GM12892 (cell line): ENCODE measurements at places on chromosomes 3 and 15.

DNA sequence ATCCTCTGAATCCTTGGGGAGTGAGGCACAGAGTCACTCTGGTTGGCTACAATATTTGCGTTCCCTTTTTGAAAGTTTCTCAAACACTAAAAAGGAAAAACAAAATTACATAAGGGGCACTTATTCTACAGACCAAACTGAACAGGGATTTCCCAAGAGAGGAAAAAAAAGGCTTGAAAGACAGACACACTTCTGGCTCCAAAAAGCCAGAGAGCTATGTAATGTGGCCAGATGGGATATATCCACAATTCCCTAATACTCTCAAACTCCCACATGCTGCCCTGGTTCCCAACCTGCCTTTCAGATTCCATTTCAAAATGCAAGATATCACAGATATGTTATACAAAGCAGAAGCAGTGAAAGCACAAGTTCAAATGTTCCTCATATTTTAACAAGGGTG is 1.6 kb downstream of the FRMD4B start:
- DNase-seq, result no peak

DNA sequence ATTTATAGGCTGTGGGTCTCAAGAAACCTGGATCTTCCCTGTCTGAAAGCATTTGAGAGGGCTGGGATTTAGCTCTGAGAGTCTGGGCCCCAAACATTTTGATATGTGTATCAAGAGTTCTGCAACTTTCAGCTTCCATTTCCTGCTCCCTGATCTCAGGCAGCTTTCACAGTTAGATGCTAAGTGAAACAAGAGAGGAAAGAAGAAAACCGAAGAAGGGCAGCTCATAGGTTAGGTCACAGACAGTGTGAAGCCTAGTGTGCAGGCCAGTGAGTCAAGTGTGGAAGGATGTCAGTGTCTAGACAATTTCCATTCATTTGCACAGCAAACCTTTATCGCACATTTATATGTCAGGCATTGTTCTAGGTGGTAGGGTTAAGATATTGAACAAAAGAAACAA is 173.6 kb upstream of the PROK2 start:
- no peak for DNase-seq

- no peak for DNase-seq
These were observed 74.9 kb downstream of the PIK3R4 start for GRCh38 chr3:130671545-130672312.

GRCh38 chr15:56871185-56871584 is 47.3 kb upstream of the TCF12 start:
- DNase-seq, result no peak

DNA sequence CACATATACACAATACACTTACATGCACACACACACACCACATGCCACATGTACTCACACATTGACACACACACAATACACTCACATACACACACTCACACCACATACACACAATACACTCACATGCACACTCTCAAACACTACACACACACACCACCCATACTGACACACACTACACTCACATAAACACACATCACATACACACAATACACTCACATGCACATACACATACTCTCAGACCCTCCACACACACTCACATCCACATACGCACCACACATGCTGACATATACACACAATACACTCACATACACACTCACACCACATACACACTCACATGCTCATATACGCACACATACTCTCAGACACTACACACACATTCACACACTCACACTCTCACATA is 28.3 kb upstream of the KIF23 start:
- no peak for DNase-seq

GRCh38 chr15:63942486-63943365 is 103.6 kb downstream of the DAPK2 start:
- no peak for DNase-seq

DNA sequence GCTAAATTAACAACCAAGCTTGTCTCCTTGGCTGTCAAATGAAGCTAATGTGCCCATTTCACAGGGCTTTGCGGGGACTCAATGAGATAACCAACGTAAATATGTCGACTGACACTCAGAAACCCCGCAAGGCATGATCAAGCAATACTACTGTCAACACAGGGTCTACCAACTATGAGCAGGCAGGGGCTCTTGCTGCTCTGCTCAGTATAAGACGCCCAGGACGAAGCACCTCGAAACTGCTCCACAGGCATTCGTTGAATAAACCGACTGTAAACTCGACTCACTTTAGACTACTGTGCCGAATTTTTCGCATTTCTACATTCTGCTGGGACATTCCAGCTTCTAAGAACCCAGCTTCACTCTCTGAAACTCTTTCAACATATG is 55.0 kb downstream of the FEZF2 start:
- DNase-seq, result no peak

DNA sequence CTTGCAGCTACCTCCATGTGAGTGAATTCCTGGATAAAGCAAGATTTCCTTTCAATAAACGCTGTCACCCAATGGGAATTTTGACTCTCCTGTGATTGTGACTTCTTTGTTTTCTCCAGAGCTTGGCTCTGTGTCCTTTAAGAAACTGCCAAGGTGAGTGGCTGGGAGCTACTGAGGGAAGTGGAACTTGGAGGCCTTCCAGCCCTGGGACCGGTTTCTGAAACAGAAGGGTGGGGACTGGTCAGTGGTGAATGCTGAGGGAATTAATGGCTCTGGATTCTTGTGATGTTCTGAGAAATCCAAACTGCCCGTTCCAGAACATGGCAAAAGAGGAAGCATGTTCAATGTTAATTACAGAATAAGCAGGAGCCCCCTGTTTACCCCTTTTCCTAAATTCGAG is 41.1 kb upstream of the MYZAP start:
- DNase-seq, result no peak

- DNase-seq, result no peak
These were observed 29.1 kb downstream of the PTX3 start for GRCh38 chr3:157465741-157466140.

GRCh38 chr3:143731776-143732175 is 116.5 kb downstream of the SLC9A9 start:
- DNase-seq, result no peak

DNA sequence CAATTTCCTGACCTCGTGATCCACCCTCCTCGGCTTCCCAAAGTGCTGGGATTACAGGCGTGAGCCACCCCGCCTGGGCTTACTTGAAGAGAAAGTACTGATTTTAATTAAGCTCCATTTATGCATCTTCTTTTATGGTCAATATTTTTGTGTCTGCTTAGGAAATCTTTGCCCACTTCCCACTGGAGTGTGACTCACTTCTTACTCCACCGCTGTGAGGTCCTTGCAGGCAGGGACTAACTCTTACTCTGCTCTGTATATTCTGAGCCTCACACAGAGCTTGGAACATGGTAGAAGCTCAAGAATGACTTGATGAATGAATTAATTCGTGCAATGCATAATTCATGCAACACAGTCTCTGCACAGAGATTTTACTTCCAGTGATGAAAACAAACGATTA is 2.9 kb upstream of the TM4SF19 start:
- no peak for DNase-seq

- no peak for DNase-seq
These were observed 40.1 kb downstream of the ANAPC13 start for GRCh38 chr3:134445636-134446035.

- DNase-seq, result no peak
These were observed 16.5 kb downstream of the MYH15 start for GRCh38 chr3:108493862-108494261.

DNA sequence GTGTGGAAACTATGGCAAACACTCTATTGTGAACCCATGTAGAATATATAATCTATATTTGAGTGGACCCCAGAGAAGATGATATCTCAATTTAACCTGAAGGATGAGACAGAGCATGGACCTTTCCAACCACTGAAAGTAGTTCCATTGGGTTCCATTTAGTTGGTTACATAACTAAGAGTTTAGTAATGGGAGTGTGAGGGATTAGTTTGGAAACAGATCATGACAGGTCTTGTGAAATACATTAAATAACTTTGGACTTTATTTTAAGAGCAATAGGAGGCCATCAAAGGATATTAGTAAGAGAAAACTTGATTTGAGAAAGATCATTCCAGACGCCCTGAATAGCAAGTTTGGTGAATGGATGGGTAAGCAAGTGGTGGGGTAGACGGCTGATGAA is 487.2 kb upstream of the ROBO2 start:
- no peak for DNase-seq

GRCh38 chr3:58899953-58900298 is 149.9 kb downstream of the CFAP20DC start:
- DNase-seq, result no peak

DNA sequence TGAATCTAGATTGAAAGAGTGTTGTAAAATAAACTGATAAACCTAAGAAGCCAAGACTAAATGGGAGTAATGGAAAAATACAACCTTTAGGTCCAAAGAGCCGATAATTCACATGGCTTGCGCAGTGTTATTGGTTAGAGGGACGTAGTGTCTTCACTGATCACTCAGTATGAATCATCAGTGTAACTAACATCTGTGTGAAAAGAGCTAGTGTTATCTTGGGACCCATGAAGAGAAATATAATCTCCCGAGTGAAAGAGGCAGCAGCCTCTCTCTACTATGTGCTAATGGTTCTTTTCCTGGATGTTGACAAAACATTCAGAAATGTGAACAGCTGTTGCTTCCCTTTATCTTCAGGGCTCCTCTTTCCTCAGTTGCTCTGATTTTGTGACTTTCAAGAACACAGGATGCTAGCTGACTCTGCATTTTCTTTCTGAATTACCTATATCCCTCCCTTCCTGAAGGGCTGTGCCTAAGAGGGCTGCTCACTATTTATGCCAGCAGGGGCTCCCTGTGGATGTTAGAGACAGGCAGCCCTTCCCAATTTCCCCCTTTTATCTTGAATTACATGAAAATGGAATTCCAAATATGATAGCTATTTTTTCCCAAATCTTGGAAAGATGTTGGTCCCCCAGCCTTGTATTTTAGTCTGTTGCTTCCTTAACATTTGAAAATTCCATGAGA is 128.8 kb downstream of the GRM7 start:
- no peak for DNase-seq

- no peak for DNase-seq
These were observed 22.0 kb upstream of the C3orf22 start for GRCh38 chr3:126580746-126581145.

GRCh38 chr15:83018436-83018835 is 7.0 kb upstream of the C15orf40 start:
- DNase-seq, result no peak

- no peak for DNase-seq
These were observed 9.9 kb upstream of the ARHGEF3 start for GRCh38 chr3:56811546-56812202.

- no peak for DNase-seq
These were observed 60.5 kb upstream of the PRR23C start for GRCh38 chr3:139105154-139105702.

- DNase-seq, result no peak
These were observed 19.4 kb downstream of the TPM1 start for GRCh38 chr15:63061975-63062374.

GRCh38 chr3:190302212-190302867 is 19.9 kb downstream of the CLDN1 start:
- no peak for DNase-seq

DNA sequence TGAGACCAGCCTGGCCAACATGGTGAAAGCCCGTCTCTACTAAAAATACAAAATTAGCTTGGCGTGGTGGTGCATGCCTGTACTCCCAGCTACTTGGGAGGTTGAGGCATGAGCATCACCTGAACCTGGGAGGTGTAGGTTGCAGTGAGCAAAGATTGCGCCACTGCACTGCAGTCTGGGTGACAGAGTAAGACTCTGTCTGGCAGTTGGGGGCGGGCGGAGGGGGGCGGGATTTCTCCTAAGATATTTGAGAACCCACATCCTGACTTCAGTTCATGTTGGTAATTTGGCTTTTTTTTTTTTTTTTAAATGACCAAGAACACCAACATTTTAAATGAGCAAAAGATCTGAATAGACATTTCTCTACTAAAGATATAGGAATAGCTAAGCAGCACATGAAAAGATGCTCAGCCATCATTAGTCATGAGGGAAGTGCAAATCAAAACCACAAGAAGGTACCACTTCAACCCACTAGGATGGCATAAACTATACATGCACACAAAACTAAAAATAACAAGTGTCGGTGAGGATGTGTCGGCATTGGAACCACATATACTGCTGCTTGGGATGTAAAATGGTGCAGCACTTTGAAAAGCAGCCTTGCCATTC is 75.6 kb upstream of the LMOD3 start:
- DNase-seq, result no peak

DNA sequence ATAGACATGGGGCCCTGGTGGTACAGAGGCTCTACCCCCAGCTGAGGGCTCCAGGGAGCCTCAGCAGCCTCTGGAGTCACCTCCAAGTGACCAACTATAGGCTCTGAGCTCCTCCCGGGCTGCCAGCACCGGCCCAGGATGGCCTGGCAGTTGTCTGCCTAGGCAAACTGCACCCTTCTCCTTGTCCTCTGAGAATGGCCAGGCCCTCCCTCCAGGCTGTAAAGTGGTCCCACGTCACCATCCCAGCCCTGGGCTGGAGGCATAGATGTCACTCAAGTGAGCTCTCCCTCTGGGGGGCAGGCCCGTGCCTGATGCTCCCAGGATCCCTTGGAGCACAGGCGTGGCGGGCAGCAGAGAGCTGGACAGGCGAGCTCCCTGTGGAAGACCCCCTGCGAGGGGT is 120.1 kb downstream of the SEC22A start:
- no peak for DNase-seq

GRCh38 chr3:46478341-46478740 is 13.6 kb upstream of the LTF start:
- no peak for DNase-seq

DNA sequence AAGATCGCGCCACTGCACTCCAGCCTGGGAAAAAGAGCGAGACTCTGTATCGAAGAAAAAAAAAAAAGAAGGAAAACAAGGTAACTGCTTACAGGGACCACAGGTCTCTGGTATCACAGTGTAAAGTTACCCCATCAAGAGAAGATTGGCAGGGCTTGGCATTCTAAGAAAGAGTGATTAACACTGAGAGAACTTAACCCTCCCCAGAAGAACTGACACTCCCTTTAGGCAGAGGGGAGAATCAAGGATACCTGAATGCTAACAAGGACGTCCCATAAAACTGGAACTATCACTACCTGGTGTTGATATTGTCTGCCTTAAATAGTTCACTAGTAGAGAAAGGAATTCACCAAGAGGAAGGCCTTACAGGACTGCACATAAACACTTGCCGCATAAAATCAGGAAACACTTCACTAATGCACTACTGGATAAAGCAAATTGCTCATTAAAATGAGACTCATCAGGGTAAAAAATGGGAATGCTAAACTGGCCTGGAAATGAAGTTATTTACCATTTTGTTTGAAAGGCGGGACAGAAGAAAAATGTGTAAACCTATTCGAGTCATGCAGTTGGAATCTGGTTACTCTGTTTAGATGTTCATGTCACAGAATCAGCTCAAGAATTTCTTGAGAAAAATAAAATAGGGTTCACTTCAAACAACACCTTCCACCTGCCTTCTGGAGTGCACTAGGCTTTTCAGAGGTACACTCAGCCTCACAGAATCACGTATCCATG is 121.6 kb downstream of the FOXP1 start:
- no peak for DNase-seq

GRCh38 chr15:90121086-90121485 is 18.8 kb upstream of the IDH2 start:
- DNase-seq, result no peak
